Muscle of arm (tissue), 14 donors: ENCODE measurements at places on chromosomes 2 and 18. TPM values are rescaled to one million over a fixed set of nuclear protein-coding genes. Genes with fewer than 3 reads are reported as not detected.
A peak's percentile ranks its signal among the peaks of the same experiment; 100 is the strongest.

EML6 gene
- 18.8 TPM for polyA plus RNA-seq

FRZB gene
- 8.9 TPM for polyA plus RNA-seq

PPP1R1C gene
- polyA plus RNA-seq = 0.80 TPM

GRCh38 chr2:217902379-217903141 lies 100.2 kb downstream of the TNS1 start:
- DNase-seq = peak; percentile 55

GRCh38 chr2:144096531-144096930 lies 423.4 kb downstream of the ZEB2 start:
- DNase-seq = no peak

GRCh38 chr18:76448256-76449110 lies 46.6 kb downstream of the ZNF516 start:
- no peak for DNase-seq

- DNase-seq = no peak
These were observed 86.8 kb downstream of the FMNL2 start for GRCh38 chr2:152421521-152422370.

GRCh38 chr2:1715184-1716013 lies 28.9 kb downstream of the PXDN start:
- peak; percentile 48 for DNase-seq

DNA sequence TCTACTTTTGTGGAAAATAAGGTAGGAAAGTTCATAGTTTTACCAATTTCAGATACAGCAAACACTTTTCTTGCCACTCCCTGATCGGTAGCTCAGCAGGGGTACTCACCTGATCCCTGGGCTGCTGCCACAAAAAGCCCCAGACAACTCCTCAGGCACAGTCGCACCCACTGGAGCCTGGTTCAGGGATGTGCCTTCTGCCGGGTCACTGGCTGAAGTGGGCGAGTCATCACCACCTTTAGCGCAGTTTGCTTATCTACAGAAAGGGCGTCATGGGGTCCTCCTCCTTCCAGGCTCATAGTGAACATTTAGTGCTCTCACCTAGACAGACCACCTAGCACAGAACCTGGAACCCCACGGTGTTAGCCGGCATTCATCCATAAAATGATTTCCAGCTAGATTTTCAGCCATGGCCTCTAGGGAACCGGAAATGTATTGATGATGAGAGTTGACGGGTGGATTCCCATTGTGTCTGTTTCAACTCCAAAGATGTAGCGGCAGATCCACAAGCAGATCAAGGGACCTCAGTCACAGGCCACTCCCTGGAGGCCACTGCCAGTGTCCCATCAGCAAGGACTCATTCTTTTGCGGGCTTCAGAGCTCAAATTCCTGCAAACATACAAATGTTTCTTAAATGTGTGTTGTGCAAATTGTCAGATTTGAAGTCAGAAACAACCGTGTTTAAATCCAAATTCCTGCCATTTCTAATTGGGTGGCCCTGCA lies 408.4 kb upstream of the SALL3 start:
- DNase-seq = no peak

DNA sequence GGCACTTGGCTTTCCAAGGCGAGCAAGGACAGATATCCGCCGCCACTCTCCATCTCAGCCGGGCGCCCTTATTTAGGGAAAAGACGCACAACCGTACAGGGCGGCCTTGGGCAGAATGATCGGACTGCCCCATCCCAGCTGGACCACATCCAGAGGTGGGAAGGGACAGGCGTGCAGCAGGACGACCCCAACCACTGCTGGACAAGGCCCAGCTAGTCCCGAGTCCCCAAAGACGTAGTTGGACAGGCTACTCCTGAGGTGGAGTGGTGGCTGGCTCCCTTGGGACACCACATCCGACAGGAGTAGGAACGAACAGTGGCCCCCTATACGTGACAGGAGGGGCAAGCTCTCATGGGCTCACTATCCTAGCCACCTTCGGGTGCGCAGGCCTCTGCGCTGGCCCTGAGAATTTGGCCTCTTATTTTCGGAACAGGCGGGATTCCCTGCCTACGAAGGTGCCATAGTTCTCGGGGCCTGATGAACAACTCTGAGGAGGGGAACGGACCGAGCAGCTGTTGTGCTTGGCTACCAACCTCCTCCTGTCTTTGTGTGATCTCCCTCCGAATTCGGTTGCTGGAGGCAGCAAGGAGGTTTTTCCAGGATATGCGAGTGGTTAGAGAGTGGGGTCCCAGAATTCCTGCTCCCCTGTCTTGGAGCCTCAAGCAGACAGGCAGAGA lies 2.3 kb downstream of the FEV start:
- DNase-seq = no peak

DNA sequence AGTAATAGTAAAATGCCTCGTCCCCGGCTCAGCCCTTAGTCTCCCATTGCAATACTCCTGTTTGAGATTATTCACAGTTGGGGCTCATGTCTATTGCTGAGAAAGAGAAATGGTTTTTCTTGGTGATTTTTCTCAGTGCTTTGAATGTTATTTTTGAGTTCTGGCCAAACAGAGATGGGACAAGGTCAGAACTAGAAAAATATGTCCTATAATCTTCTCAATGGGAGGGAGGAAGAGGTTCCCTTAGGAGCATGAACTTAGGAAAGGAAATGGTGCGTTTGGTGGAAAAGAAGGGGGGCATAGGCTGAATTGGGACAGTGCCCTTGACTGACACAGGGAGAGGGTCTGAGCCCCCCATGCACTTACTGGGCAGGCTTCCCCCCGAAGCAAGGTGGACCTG lies 133.8 kb downstream of the AGAP1 start:
- no peak for DNase-seq
